ENCODE measurements at places on chromosomes 7 and 10.
A peak's percentile ranks its signal among the peaks of the same experiment; 100 is the strongest.

DNA sequence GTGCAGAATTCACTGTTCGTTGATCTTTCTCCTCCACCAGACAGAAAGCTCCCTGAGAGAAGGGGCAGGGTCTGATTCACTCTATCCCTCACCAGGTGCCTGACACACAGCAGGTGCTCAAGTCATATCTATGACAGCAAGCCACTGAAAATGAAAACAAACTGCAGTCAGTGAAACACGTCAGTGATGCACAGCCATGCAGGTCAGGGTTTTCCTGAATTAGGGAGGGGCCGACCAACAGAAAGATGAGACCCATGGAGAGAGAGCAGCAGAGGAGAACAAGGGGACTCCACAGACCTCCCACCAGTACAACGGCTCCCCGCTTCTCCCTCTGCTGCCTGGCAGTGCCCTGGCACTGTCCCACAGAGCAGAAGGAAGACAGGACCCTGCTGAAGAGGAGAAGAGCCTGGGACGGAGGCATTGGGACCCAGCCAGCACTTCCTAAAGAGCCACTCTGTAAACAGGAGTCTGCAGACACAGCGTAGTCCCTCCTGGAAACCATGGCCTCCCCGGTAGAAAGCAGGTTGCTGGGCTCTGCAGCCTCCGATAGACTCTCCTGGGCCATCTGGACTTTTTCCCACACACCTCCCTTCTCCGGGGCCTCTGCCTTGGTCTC lies 50.3 kb downstream of the FAM53B start:
- no peak overlapping the region for H3K4me3 ChIP-seq
- H3K4me1 ChIP-seq: no peaks in the 10 kb centered on the region
- H3K27me3 ChIP-seq: no peaks in the 10 kb centered on the region
- peaks cover 10% of the 10 kb centered on the region for H3K36me3 ChIP-seq
- no peak for DNase-seq

DNA sequence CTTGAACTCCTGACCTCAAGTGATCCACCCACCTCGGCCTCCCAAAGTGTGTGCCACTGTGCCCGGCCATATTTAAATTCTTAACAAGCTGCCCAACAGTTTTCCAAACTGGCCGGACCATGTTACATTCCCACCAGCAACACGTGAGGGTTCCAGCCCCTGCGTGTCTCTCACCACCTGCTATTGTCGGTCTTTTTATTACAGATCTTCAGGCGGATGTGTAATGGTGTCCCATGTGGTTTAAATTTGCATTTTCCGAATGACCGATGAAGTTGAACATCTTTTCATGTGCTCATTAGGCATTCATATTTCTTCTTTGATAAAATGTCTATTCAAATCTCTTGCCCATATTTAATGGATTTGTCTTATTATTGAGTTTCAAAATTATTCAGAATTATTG lies 11.5 kb downstream of the ELFN1 start:
- no peak for DNase-seq
- H3K27me3 ChIP-seq: peaks cover 4% of the 10 kb centered on the region
- H3K27ac ChIP-seq: no peak overlapping the region
- no peaks in the 10 kb centered on the region for H3K36me3 ChIP-seq
- no peak overlapping the region for H3K4me3 ChIP-seq

GRCh38 chr10:88830643-88831268 lies 20.9 kb downstream of the ANKRD22 start:
- no peaks in the 10 kb centered on the region for H3K27me3 ChIP-seq
- H3K36me3 ChIP-seq: no peaks in the 10 kb centered on the region
- H3K27ac ChIP-seq: no peak overlapping the region
- no peak for DNase-seq

DNA sequence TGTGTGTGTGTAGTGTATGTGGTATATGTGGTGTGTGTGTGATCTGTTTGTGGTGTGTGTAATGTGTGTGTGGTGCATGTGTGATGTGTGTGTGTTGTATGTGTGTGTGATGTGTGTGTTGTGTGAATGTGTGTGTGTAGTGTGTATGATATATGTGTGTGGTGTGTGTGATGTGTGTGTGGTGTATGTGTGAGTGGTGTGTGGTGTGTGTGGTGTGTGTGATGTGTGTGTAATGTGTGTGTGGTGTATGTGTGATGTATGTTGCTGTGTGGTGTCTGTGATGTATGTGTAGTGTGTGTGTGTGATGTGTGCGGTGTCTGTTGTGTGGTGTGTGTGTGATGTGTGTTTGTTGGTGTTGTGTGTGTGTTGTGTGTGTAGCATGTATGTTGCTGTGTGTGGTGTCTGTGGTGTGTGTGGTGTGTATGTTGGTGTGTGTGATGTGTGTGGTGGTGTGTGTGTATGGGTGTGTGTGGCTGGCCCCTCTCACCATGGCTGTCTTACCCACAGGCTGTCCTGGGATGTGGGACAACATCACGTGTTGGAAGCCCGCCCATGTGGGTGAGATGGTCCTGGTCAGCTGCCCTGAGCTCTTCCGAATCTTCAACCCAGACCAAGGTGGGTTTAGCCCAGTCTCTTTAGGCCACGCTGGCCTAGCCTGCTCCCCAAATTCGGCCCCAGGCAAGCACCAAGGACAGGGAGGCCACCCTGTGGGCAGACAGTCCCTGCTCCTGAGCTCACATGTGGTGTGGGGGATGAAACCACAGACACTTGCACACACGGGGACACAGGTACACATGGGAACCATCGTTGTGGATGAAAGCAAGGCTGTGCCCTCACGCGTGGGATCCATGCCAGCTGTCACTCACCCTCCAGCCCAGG lies 25.6 kb downstream of the ADCYAP1R1 start:
- peaks cover 39% of the 10 kb centered on the region for H3K27me3 ChIP-seq
- H3K4me1 ChIP-seq: no peaks in the 10 kb centered on the region
- no peak for DNase-seq
- no peak overlapping the region for H3K4me3 ChIP-seq
- H3K27ac ChIP-seq: no peak overlapping the region

- DNase-seq: peak; percentile 49
- no peaks in the 10 kb centered on the region for H3K36me3 ChIP-seq
- H3K27ac ChIP-seq: no peak overlapping the region
- peaks cover 3% of the 10 kb centered on the region for H3K27me3 ChIP-seq
- H3K4me1 ChIP-seq: peaks cover 41% of the 10 kb centered on the region
These were observed 97.8 kb downstream of the CHST15 start for GRCh38 chr10:123995461-123996131.

GRCh38 chr7:134785842-134786241 lies 6.4 kb downstream of the CALD1 start:
- no peak for DNase-seq
- no peaks in the 10 kb centered on the region for H3K36me3 ChIP-seq
- no peaks in the 10 kb centered on the region for H3K27me3 ChIP-seq

DNA sequence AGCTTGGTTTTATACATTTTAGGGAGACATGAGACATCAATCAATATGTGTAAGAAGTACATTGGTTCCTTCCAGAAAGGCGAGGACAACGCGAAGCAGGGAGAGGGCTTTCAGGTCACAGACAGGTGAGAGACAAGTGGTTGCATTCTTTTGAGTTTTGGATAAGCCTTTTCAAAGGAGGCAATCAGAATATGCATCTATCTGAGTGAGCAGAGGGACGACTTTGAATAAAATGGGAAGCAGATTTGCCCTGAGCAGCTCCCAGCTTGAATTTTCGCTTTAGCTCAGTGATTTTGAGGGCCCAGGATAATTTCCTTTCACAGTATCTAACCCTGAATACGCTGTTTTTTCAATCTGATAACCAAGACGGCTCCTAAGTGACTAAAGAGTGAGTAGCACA lies 82.5 kb upstream of the MYO3A start:
- DNase-seq: no peak
- no peak overlapping the region for H3K4me3 ChIP-seq
- no peak overlapping the region for H3K27ac ChIP-seq
- H3K36me3 ChIP-seq: no peaks in the 10 kb centered on the region

- DNase-seq: no peak
- no peak overlapping the region for H3K4me3 ChIP-seq
- H3K36me3 ChIP-seq: no peaks in the 10 kb centered on the region
- no peak overlapping the region for H3K27ac ChIP-seq
- H3K27me3 ChIP-seq: no peaks in the 10 kb centered on the region
These were observed 4.2 kb upstream of the PILRA start for GRCh38 chr7:100369105-100369504.

DNA sequence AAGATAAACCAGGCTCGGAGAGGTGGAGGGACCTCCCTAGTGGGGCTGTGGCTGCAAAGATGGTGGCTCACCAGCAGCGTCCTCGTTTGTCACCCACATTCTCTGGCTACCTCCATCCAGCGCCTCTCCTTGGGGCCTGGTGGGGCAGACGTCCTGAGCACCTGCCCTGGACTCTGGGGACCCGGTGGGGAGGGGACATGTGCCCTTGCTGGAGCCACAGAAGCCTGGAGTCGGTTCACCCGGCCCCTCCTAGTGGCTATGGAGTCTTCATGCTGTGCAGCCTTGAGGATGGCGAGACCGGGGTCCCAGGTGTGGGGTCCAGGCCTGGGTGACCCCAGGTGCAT lies 14.5 kb downstream of the TTYH3 start:
- DNase-seq: no peak
- peaks cover 21% of the 10 kb centered on the region for H3K4me1 ChIP-seq
- H3K27me3 ChIP-seq: no peaks in the 10 kb centered on the region
- H3K27ac ChIP-seq: no peak overlapping the region

- H3K27me3 ChIP-seq: peaks cover 5% of the 10 kb centered on the region
- DNase-seq: no peak
- no peak overlapping the region for H3K27ac ChIP-seq
- no peak overlapping the region for H3K4me3 ChIP-seq
- no peaks in the 10 kb centered on the region for H3K36me3 ChIP-seq
These were observed 58.5 kb downstream of the LHFPL3 start for GRCh38 chr7:104386943-104387342.

GRCh38 chr7:133668296-133669060 lies 415.6 kb downstream of the EXOC4 start:
- no peaks in the 10 kb centered on the region for H3K27me3 ChIP-seq
- H3K27ac ChIP-seq: no peak overlapping the region
- no peaks in the 10 kb centered on the region for H3K4me1 ChIP-seq
- no peak for DNase-seq
- no peaks in the 10 kb centered on the region for H3K36me3 ChIP-seq

- no peaks in the 10 kb centered on the region for H3K36me3 ChIP-seq
- no peaks in the 10 kb centered on the region for H3K4me1 ChIP-seq
- no peaks in the 10 kb centered on the region for H3K27me3 ChIP-seq
- DNase-seq: peak; percentile 70
These were observed 66.2 kb downstream of the FAM241B start for GRCh38 chr10:69696073-69696731.

GRCh38 chr7:129188892-129189660 lies 643 bp downstream of the SMO start:
- peak overlapping the region; percentile 90 for H3K4me3 ChIP-seq
- H3K36me3 ChIP-seq: peaks cover 4% of the 10 kb centered on the region
- peak overlapping the region; percentile 76 for H3K27ac ChIP-seq
- no peak for DNase-seq
- peaks cover 63% of the 10 kb centered on the region for H3K4me1 ChIP-seq

- H3K27ac ChIP-seq: no peak overlapping the region
- DNase-seq: peak; percentile 37
- no peak overlapping the region for H3K4me3 ChIP-seq
- no peaks in the 10 kb centered on the region for H3K36me3 ChIP-seq
These were observed 181.8 kb upstream of the KIAA1217 start for GRCh38 chr10:24027107-24027506.

GRCh38 chr10:91694170-91694794 lies 61.4 kb upstream of the PPP1R3C start:
- DNase-seq: peak; percentile 38
- H3K4me3 ChIP-seq: no peak overlapping the region
- H3K27me3 ChIP-seq: no peaks in the 10 kb centered on the region
- no peaks in the 10 kb centered on the region for H3K4me1 ChIP-seq
- no peak overlapping the region for H3K27ac ChIP-seq

GRCh38 chr10:61251089-61251488 lies 202.1 kb downstream of the TMEM26 start:
- H3K36me3 ChIP-seq: no peaks in the 10 kb centered on the region
- H3K4me1 ChIP-seq: no peaks in the 10 kb centered on the region
- DNase-seq: no peak
- no peaks in the 10 kb centered on the region for H3K27me3 ChIP-seq

GRCh38 chr7:108497082-108497725 lies 28.7 kb downstream of the PNPLA8 start:
- H3K4me3 ChIP-seq: no peak overlapping the region
- H3K36me3 ChIP-seq: no peaks in the 10 kb centered on the region
- H3K27ac ChIP-seq: no peak overlapping the region
- H3K4me1 ChIP-seq: no peaks in the 10 kb centered on the region
- peak; percentile 52 for DNase-seq

GRCh38 chr10:131980761-131981428 lies 828 bp downstream of the BNIP3 start:
- peaks cover 60% of the 10 kb centered on the region for H3K4me1 ChIP-seq
- peak; percentile 55 for DNase-seq
- peak overlapping the region; percentile 64 for H3K27ac ChIP-seq
- peak overlapping the region; percentile 98 for H3K4me3 ChIP-seq
- peaks cover 15% of the 10 kb centered on the region for H3K36me3 ChIP-seq
- H3K27me3 ChIP-seq: no peaks in the 10 kb centered on the region

GRCh38 chr10:12829831-12830390 lies 171.6 kb downstream of the CCDC3 start:
- no peaks in the 10 kb centered on the region for H3K36me3 ChIP-seq
- no peak overlapping the region for H3K4me3 ChIP-seq
- no peak for DNase-seq
- H3K27ac ChIP-seq: no peak overlapping the region
- no peaks in the 10 kb centered on the region for H3K4me1 ChIP-seq

- no peaks in the 10 kb centered on the region for H3K36me3 ChIP-seq
- DNase-seq: peak; percentile 54
- H3K4me1 ChIP-seq: peaks cover 49% of the 10 kb centered on the region
- H3K4me3 ChIP-seq: peak overlapping the region; percentile 78
- H3K27ac ChIP-seq: peak overlapping the region; percentile 97
- H3K27me3 ChIP-seq: no peaks in the 10 kb centered on the region
These were observed 563 bp upstream of the JMJD1C start for GRCh38 chr10:63466144-63466935.

- H3K27me3 ChIP-seq: no peaks in the 10 kb centered on the region
- no peaks in the 10 kb centered on the region for H3K4me1 ChIP-seq
- peaks cover 50% of the 10 kb centered on the region for H3K36me3 ChIP-seq
- no peak for DNase-seq
- H3K27ac ChIP-seq: no peak overlapping the region
- H3K4me3 ChIP-seq: no peak overlapping the region
These were observed 25.4 kb downstream of the FBH1 start for GRCh38 chr10:5915451-5915850.

DNA sequence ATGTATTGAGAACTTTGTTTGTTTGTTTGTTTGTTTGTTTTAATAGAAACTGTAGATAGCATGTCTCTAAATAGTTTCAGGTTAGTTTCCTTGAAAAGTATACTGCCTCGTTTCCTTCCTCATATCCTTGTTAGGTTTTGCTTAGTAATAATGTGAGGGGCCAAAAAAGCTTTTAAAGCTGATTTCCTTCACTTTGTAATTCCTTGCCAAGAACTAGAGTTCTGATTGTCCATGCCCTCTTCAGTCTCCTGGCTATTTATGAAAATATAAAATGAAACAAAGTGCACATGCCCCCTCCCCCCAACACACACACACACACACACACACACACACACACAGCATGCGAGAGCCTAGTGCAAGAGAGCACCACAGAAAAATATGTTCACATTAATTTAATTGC lies 115.8 kb downstream of the FZD1 start:
- no peak overlapping the region for H3K27ac ChIP-seq
- H3K36me3 ChIP-seq: no peaks in the 10 kb centered on the region
- DNase-seq: no peak
- no peaks in the 10 kb centered on the region for H3K27me3 ChIP-seq

GRCh38 chr10:80571352-80571751 lies 33.6 kb downstream of the SH2D4B start:
- H3K27ac ChIP-seq: no peak overlapping the region
- H3K4me1 ChIP-seq: peaks cover 12% of the 10 kb centered on the region
- DNase-seq: no peak
- H3K4me3 ChIP-seq: no peak overlapping the region

- H3K27ac ChIP-seq: no peak overlapping the region
- no peaks in the 10 kb centered on the region for H3K27me3 ChIP-seq
- no peaks in the 10 kb centered on the region for H3K4me1 ChIP-seq
- H3K4me3 ChIP-seq: no peak overlapping the region
These were observed 41.4 kb upstream of the PNLIPRP3 start for GRCh38 chr10:116385994-116386809.

Data from HepG2 (cell line).